ENCODE measurements at places on chromosomes 16 and 17. TPM values are rescaled to one million over a fixed set of nuclear protein-coding genes. Genes with fewer than 3 reads are reported as not detected.

Gene NXN
- total RNA-seq = 4.6 TPM

Gene CNEP1R1
- 32.7 TPM for total RNA-seq

Gene CD300LB
- total RNA-seq = not detected

Gene CDK3
- total RNA-seq = 5.7 TPM

Gene NACA2
- total RNA-seq = not detected
